ENCODE measurements at places on chromosomes 5 and 9.

DNA sequence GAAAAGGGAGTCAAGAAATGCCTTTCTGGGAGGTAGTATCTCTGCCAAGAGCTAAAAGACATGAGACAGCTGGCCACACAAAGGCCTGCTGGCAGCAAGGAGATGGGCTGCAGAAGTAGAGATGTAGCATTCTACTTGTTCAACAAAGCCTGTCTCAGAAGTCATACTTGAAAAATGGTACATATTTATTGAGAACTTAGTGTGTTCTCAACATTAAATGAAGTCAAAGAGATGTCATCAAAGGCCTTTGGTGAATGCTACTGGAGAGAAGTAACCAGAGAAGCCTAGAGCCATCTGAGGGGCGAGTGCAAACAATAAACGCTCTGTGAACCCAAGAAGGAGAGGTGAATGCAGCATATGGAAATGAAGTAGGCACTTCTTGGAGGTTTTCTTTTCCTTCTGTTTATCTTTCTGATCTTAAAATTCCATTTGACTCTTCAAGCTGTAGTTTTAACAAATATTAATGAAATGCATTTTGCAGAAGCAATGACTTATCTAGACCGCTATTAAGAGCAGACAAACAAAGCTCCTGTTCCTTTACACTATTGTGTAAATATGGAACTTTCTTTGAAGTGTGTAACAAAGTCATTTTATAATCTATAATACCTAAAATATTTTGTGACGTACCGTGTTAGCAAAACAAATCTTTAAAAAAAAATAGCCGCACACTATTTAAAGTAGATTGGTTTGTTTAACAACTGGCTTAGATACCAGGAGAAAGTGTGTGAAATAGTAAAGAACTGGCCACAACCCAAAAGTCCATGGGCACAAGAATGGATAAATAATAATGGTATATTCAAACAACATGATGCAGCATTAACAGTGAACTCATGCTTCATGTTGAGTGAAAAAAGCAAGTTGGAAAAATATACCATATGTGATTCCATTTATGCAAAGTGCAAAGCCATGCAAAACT lies 70.2 kb downstream of the ZNF608 start:
- DNase-seq, result no peak

- no peak for DNase-seq
These were observed 65.5 kb downstream of the EBF1 start for GRCh38 chr5:159034083-159034824.

DNA sequence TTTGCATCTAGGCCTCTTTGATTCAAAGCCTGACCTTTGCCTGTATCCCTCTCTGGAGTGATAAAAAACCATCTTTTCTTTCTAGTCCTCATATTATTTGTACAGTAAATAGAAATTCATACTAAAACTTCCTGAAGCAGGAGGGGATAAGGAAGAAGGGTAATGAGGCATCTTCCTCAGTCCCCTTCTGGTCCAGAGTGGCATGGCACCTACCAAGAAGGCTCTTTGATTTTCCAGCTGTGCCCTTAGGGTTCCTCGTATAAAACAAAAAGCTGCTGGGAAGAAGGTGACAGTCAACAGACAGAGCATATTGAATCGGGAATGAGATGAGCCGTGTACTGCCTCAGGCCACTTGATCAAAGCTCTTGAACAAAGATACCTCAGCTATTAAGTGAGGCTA lies 71.9 kb upstream of the SPDL1 start:
- no peak for DNase-seq

GRCh38 chr5:127957701-127958239 lies 125.8 kb upstream of the SLC12A2 start:
- DNase-seq, result no peak

DNA sequence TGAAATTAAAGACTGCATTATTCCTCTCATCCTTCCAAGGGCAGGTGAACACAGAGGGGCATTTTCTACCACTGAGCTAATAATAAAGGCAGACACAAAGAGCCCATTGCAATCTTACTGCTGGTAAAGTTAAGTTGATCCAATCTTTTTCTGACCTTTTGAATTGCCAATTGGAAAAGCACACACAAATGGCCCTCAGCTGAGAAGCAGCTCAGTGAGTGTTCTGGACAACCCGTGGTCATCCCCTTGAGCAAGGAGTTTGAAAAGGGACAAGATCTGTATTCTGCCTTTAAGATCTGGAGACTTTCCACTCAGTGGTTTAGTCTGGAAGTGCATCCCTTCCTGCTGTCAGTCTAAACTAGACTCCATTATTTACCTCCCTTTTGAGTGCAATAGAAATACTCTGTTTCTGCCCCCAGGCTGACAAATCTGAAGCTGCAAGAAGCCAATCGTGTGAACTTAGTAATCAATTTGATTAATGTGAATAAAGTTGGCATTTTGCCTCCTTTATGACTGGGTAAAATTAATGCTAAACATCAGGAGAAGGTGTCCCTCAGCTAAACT lies 835.7 kb downstream of the MAT2B start:
- no peak for DNase-seq

- DNase-seq, result no peak
These were observed 5.7 kb downstream of the PDE6A start for GRCh38 chr5:149938791-149939358.

- DNase-seq, result no peak
These were observed 87.3 kb downstream of the CDKN2A start for GRCh38 chr9:21906881-21907280.

GRCh38 chr5:150065346-150065745 lies 21.0 kb downstream of the CSF1R start:
- no peak for DNase-seq

DNA sequence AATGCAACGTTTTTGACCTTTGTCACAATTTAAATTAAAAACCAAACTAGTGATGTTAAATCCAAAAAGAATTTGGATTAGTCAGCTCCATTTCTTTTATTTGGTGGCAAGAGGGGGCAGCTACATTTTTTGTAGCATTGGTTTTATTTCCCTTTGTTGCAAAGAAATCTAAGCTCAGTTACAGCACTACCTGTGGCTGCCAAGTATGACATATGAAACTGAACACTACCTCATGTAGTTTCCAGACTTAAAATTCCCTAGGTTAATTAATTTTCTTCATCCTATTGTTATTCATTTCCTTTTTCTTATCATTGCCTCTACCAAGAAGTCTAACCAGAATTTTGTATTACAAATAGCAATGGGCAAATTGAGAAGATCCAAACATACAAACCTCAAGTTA lies 393.5 kb downstream of the BRINP1 start:
- DNase-seq, result no peak

DNA sequence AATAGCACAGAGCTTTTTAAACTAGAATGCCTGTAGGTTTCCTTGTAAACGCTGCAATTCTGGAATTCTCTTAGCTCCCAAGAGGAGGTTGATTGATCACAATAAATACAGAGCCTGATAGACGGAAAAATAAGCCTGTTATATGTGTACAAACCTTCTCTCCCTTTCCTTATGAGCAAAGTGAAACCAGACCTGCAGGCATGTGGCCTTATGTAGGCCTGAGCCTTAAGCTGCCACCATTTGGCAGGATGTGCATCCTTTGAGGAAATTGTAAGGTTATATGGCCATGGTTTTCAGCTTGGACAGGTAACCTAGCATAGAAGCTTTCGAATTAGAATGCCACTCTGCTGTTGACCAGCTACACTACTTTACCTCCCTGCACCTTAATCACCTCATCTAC lies 49.1 kb downstream of the PRKACG start:
- no peak for DNase-seq

GRCh38 chr5:149053072-149053695 lies 9.7 kb downstream of the SH3TC2 start:
- no peak for DNase-seq

GRCh38 chr5:7878381-7878873 lies 9.5 kb downstream of the MTRR start:
- DNase-seq, result no peak

DNA sequence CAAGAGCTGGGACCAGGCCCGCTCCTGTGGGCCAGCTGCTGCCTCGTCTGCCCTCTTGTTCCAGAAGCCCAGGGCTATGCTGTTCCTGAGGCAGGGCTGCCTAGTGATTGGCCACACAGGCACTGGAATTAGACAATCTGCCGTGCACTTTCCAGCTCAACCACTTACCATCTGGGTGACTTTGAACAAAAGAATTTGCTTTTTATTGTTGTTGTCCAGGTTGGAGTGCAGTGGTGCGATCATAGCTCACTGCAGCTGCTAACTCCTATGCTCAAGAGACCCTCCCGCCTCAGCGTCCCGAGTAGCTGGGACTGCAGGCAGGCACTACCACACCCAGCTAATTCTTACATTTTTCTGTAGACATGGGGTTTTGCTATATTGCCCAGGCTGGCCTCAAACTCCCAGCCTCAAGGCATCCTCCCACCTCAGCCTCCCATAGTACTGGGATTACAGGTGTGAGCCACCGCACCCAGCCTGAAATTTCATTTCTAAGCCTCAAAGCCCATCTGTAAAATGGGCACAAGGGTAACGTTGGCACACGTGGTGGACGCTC lies 1.2 kb upstream of the NEK6 start:
- DNase-seq, result peak; percentile 56

- DNase-seq, result no peak
These were observed 152.7 kb upstream of the DAB2 start for GRCh38 chr5:39577529-39577928.

DNA sequence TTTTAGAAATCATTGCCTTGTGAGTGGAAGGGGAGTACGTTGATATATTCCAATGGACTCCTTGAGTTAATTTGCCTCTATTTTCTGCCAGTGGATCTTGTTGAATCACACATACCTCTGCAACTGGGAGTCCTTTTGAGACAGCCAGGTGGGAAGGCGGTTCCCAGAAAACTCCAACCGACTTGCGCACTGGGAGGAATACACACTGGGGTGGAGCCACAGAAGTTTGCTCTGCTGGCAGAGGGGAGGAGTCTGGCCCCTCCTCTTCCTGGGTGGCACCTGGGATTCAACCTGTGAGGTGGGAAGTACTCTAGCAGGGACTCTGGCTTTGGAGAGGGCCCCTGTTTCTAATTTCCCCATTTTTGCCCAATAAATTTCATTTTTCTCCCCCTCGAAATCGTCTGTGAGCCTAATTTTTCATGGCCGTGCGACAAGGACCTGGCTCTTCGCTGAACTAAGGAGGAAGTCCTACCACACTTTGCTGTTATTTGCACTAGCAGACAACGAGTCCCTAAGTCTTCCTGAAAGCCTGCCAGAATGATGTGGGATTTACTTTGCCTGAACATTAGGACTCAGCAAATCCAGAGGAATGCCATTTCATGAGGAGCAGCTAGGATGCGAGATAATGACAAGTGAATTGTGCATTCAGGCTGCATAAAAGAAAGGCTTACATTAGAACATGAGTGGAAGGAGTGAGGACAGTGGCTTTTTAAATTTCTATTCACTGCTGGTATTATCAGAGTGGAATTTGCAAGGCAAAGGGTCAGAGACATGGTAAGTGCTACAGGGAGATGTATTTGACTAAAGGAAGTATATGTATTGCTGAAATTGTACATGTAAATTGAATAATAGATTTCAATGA lies 67.2 kb downstream of the PRLR start:
- no peak for DNase-seq

DNA sequence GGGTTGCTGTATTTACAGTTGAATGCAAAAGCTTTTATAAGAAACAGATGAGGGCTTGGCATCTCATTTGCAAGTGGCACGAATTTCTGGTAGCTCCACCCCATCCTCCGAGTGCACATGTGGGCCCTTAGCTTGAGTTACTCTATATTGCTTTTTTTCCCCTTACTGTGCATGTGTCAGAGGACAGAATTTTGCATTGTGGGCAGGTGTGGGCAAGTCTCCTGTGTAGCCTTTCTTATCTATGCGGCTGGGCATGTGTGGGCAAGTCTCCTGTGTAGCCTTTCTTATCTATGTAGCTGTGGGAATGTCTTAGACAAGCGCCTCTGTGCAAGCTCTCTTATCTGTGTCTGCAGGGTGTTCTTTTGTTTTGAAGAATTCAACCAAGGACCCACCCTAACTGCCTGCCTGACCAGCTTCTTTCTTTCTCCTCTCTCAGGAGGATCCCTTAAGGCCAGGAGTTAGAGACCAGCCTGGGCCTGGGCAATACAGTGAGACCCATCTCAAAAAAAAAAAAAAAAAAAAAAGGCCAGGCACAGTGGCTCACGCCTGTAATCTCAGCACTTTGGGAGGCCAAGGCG lies 34.1 kb upstream of the SIL1 start:
- no peak for DNase-seq

- DNase-seq, result no peak
These were observed 254.8 kb upstream of the PANK3 start for GRCh38 chr5:168833936-168834335.

DNA sequence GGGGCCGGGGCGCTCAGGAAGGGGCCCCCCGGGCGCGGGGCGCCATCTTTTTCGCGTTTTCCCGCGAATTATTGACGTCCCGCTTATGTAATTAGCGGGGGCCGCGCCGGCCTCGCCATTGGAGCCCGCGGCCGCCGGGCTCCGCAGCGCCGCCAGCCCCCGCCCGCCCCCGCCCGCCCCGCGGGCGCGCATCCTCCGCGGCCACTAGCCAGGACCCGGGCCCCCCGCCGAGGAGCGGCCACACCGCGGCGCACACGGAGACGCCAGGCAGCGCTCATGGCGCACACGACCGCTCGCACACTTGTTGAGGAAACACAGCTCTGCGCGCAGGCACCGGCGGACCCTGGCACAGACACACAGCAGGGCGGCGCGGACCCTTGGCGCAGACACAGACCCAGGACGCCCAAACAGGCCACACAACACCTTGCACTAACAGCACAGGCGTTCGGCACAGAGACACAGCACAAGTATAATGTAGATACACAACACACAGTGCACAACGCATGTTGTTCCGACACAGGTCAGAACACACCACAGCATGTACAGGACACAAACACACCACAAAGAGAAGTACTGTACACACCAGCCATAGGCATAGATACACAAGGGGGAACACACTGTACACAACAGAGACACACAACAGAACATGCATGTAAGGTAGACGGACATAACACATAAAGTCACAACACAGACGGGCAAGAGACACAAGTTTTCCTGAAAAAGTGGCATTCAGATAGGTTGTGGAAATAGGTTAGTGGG lies 467 bp upstream of the PHF19 start:
- DNase-seq, result peak; percentile 88

DNA sequence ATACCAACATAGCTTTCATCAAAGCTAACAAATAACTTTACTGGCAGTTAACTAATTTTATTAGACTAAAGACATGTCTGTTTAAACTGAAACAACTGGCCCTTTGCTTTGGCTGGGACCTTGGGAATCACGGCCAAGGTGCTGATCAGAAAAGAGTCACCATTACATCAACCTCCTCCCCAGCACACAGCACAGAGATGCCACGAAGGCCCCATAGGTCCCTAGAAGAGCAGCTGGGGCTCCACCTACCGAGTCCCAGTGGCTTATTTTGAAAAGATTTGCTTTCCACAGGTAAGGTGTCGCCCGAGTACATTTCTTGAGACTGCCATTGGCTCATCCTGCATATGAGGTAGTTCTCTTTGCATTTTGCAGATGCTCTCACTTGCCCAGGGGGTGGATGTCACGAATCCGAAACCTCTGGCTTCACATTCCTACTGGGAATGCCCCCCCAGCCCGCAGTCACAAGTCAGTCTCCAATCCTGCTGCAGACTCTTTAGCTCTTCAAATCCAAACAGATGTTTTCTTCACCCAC lies 18.8 kb upstream of the HSD17B3 start:
- DNase-seq, result no peak

- DNase-seq, result no peak
These were observed 988.7 kb upstream of the ARRDC3 start for GRCh38 chr5:92371889-92372235.

- no peak for DNase-seq
These were observed 42.2 kb upstream of the AFAP1L1 start for GRCh38 chr5:149229298-149229937.
